Natural killer cell treated with Interleukin-12 subunit alpha and Interleukin-12 subunit beta and Interleukin-15 and Interleukin-18, amount 100 ng/mL, for 72 hours (primary cell): ENCODE measurements at places on chromosomes 11 and 22.

GRCh38 chr11:86517557-86517956, 142.9 kb downstream of the CCDC81 start:
- DNase-seq = no peak

- DNase-seq = no peak
These were observed 77.5 kb upstream of the CLMP start for GRCh38 chr11:123272565-123272964.

- DNase-seq = no peak
These were observed 150.6 kb upstream of the CCDC179 start for GRCh38 chr11:23010790-23011335.

- no peak for DNase-seq
These were observed 8.7 kb downstream of the SNRPD3 start for GRCh38 chr22:24564376-24565058.

DNA sequence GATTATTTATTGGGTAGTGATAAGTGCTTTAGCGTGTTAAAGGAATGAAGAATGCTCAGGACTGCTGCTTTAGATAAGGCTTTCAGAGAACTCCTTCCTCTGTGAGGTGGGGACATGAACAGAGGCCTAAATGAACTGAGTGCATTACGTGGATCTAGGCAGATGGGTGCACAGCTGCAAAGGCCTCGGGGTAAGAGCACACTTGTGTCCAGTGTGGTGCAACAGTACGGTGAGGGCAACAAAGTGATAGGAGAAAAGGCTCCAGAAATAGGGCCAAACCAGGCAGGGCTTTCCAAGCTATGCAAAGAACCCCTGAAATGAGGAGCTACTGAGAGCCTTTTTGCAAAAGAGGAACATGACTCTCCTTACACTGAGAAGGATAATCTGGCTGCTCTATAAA, 45.3 kb upstream of the ARHGAP32 start:
- DNase-seq = no peak

DNA sequence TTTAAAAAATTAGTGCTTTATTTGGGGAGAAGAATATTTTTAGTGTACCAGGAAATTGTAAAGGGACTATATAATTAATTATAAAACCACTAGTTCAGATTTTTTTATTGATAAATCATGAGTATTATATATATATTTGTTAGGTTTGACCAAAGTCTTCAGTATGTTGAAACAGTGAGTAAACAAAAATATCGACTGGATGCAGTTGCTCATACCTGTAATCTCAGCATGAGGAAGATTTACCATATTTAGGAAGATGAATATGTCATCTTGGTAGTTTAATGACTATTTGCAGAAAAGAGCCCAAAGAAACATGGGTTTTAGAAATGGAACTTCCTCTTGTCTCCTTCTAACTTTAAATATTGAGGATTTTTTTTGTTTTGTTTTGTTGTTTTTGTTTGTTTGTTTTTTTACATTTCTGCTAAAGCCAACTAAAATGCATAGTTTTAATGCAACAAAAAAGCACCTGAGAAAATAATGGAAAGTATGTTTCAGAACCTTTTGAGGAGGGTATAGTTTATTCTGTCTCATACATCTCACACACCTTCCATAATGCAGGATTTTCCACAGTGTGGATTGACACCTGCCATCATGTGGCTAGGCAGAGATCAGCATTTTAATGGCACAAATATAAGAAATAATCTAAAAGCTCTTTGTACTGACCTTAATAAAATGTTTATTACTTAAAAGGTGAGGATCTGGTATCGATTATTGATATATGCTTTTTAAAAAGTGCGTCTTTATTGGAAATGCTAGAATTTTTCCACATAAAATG, 114.3 kb downstream of the ARHGAP42 start:
- DNase-seq = no peak

DNA sequence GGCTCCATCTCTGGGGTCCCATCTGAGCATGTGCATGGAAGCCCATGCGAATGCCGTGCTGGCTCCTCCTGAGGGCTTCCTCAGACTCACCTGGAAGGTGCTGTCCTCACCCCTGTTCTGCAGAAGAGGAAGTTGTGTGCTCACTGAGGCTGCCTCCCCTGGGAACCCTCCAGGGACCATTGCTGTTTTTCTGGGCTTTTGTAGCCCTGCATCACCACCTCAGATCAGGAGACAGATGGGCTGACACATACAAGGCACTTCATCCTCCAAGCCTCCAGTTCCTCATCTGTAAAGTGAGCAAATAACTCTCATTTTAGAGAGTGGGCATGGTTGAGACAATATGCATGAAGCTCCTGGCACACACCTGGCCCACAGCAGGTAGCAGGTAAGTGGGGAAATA, 12.1 kb upstream of the LRRC32 start:
- no peak for DNase-seq

DNA sequence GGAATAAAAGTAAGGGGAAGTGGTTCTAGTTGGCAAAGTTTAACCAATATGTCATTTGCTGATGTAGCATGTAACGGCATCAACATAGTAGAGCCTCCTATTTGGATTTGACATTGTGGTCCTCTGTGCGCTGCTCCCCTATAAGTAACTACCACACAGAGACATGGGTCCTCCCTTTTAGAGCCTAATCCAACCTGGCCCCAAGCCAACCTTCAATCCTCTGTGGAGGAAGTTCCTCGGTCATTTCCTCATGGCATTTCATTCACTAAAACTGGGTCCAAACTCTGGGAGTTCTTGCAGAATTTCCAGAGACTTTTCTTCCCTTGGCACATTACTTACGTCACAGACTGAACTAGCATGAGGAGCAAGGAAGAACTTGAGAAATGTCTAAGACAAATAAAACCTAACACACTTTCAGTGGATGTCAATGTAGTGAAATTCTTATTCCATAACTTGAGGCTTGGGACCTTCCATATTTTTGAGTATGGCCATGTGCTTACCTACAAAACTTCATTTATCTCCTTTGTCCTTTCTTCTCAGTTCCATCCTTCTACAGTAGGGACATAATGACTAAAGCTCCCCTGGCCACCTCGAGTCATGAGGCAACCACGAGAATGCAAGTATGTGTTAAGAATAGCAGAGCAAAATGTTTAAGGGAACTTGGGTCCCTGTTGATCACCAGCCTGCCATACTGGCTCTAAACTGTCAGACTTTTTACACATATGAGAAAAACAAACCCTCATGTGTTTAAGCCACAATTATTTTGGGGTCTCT, 34.7 kb downstream of the MMP20 start:
- DNase-seq = no peak

DNA sequence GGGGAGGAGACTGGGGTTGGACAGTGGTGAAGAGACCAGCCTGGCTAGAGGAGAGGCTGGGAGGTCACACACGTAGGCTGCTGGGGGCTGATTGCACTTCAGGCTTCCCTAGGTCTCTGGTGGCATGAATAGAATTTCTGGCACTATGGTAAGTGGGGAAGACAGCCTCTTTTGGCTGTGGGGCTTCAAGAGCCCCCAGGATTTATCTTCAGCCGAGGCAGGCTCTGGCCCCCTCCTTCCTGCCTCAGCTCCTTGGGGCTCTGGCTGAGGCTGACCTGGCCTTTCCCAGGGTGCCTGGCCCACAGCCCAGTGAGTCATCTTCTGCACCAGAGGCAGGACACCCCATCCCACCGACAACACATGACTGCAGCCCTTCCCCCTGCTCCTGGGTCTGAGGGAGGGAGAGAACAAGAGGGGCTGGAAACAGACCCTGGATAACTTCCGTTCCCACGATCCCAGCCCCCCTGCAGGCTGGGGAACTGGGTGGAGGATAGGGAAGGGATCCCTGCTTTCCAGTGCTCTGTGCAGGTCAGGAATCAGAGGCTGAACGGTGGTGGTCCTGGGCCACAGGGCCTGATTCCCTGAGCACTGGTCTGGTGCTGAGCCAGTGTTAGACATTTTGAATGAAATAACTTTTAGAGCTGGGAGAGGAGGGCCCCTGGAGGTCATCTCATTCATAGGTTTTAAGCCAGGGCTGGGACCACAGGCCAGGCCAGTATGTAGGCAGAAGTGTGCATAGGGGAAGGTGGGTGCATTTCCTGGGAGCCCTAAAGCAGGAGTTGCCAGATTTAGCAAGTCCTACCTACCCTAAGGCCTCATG, 26.5 kb downstream of the ARHGEF17 start:
- no peak for DNase-seq

GRCh38 chr11:13705710-13706109, 37.2 kb downstream of the FAR1 start:
- DNase-seq = no peak

DNA sequence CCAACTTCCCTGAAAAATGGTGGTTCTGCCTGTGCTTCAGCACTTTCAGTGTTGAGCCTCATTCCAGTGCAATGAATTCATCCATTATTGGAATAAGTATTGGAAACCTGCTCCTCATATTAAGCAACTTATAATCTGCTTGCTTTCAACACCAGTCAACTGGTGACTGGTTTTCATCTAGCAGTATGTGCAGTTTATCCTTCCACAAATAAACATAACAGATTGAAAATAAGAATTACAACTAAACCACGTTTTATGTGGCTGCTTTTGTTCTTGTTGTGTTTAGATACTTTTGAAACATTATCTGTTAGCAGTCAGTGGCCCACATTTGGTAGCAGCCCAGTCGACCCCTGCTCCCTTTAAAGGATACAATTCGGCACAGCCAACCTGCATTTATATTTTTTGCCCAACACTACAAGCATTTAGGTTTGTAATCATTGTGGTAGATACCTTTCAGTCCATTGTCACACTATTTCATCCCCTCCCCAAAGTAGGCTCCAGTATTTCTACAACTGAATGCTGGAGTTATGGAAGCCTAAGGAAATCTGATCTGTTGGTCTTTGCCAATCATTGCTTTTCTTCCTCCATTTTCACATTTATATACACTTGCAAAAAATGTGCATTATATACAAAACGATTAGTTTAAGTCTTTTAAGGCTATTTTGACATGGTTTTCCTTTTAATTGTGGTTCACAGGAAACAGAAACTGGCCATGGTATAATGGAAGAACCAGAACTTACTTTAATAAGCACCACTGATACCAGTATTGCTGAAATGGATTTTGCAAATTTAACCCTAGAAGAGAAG, 13.1 kb downstream of the TAF1D start:
- no peak for DNase-seq

DNA sequence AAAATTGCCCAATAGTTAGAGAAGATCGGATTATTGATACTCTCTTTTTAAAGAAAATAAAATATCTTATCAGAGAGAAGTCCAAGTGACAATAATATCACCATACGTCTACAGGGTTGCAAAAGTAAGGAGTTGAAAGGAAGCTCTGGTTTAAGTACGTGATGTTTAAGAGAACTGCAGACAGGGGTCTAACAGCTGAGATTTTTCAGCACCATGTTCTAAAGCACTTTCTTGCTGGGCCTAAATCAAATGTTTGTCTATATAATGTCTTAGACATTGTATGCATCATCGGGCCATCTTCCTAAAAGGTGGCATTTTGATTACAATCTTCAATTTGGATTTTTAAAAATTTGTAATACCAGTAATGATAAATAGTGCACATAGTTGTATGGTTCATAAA, 133.3 kb downstream of the RRAS2 start:
- no peak for DNase-seq

GRCh38 chr11:8336356-8337129, 72.9 kb upstream of the LMO1 start:
- DNase-seq = no peak

GRCh38 chr11:57977709-57978108, 46.0 kb upstream of the OR9Q1 start:
- no peak for DNase-seq

DNA sequence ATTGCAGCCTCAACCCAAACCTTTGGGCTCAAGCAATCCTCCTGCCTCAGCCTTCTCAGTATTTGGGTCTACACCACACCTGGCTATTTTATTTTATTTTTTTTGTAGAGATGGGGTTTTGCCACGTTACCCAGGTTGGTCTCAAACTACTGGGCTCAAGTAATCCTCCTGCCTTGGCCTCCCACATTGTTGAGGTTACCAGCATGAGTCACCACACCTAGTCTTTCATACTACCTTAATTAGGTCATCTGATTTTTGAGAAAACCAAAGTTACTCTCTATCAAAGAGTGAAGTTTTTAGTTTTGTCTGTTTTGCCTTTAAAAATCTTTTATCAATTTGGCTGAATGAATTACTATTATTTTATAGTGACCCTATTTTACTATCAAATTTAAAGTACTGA, 335.6 kb upstream of the LRRC4C start:
- no peak for DNase-seq

- DNase-seq = no peak
These were observed 37.5 kb downstream of the C11orf91 start for GRCh38 chr11:33663121-33663520.

- no peak for DNase-seq
These were observed 2.3 kb upstream of the RTN4RL2 start for GRCh38 chr11:57458060-57458409.

DNA sequence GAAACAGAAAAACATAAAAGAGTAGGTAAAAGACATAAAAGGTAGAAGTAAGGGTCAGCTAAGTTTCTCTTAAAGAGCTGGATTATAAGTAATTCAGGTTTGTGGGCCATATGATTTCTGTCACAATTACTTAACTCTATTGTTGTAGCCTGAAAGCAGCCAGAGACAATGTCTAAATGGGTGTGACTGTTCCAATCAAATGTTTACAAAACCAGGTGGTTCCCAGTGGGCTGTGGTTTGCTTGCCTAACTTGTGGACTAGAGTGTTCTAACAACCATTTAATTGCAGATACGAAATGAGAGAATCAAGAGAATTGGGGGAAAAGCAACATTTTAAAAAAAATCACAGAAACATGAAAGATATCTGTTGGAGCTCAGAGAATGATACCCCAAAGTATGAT, 22.6 kb downstream of the OR6M1 start:
- no peak for DNase-seq
